ENCODE measurements at places on chromosomes 11 and 22. TPM values are rescaled to one million over a fixed set of nuclear protein-coding genes. Genes with fewer than 3 reads are reported as not detected.

Gene CCDC89
- total RNA-seq = not detected

Gene RHOD
- total RNA-seq = 20.3 TPM

Gene SLC22A9
- total RNA-seq = 0.12 TPM

Gene ANKK1
- total RNA-seq = 0.12 TPM

Gene VPREB1
- total RNA-seq = not detected

Gene DENND6B
- 5.8 TPM for total RNA-seq
